ENCODE measurements at places on chromosomes 2 and 18.

DNA sequence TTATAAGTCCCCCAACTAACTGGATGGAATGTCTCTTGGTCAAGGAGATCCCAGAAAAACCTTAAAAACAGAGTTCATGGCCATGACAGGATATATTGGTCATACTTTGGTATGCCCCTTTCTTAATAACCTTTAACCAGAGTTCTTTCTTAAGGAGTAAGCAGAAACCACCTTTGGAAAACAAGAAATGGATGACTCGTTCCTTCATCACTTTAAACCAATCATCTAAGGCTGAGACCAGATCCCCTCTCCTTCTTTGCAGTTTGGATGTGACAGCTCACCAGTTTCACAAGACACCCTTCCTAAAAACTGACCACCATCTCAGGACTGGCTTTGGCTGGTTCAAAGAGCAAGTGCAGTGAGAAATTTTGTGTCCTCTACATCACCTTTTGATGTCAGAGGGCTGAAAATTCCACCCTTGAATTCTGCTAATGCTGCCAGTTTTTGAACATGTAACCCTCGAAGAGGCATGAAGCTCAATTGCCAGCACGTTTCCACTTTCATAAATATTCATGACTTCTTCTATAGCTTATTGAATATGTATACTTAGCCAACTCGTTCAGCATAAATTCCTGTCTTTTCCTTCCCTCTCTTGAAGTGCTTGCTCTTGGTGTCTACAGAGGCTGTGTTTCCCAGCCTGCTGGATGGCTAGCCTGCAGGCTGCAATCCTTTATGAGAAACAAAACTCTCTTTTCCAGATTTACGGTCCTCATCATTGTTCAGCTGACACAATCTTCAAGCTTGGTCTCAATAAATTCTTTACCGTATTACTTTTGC, 1323.5 kb upstream of the TMEFF2 start:
- peak; percentile 86 for DNase-seq

- no peak for DNase-seq
These were observed 187.1 kb upstream of the HAAO start for GRCh38 chr2:42979416-42979869.

DNA sequence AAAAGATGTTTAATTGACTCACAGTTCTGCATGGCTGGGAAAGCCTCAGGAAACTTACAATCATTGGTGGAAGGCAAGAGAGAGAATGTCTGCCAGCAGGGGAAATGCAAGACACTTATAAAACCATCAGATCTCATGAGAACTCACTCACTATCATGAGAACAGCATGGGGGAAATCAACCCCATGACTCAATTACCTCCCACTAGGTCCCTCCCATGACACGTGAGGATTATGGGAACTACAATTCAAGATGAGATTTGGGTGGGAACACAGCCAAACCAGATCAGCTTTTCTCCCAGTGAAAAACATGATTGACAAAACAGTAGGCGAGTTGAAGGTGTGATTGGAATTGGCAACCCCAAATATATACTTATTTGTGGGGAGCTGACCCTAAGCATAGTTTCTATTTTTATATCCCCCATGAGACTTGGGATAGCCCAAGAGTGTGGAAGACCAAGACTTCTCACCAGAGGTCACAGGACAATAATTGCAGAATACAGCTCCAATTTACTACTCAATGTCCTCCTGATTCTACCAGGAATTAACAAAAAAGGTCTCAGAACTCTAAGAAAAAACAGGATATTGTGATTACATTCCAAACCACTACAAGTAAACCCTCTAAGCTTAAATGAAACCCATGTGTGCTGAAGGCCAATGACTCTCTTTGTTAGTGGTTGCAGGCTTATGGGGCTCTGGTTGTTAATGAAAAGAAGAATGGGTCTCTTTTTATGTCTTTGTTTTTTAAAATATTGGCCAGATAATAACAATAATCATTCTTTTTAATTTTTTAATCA, 96.1 kb upstream of the PIK3C3 start:
- no peak for DNase-seq

DNA sequence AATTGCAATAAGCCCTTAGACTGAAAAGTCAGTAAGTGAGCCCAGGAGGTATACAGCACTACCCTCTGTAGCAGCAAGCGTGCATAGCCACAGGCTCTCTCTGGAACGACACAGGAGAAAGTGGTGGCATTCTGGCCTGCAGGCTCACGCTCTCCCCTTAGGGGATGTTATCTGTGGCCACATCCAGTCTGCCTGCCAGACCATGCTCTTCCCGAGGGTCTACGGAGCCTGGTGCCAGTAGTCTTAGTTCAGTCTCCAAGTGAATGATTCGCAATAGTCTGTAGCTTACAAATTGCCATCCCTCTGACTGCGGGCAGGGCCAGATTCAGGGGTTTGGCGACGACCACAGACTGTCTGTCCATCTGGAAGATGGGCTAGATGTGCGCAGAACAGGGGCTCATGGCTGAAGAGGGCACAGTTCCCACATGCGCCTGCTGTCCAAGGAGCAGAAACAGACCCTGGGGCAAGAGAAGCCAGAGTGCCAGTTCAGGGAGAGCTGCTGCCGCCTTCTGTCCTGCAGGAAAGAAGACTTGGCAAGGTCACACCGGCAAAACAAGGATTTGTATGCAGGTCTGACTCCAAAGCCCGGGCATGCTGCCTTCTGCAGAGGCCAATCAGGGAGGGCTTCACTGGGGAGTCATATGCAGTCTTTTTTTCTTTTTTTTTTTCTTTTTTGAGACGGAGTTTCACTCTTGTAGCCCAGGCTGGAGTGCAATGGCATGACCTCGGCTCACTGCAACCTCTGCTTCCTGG, 3.5 kb upstream of the KLF11 start:
- DNase-seq: no peak

DNA sequence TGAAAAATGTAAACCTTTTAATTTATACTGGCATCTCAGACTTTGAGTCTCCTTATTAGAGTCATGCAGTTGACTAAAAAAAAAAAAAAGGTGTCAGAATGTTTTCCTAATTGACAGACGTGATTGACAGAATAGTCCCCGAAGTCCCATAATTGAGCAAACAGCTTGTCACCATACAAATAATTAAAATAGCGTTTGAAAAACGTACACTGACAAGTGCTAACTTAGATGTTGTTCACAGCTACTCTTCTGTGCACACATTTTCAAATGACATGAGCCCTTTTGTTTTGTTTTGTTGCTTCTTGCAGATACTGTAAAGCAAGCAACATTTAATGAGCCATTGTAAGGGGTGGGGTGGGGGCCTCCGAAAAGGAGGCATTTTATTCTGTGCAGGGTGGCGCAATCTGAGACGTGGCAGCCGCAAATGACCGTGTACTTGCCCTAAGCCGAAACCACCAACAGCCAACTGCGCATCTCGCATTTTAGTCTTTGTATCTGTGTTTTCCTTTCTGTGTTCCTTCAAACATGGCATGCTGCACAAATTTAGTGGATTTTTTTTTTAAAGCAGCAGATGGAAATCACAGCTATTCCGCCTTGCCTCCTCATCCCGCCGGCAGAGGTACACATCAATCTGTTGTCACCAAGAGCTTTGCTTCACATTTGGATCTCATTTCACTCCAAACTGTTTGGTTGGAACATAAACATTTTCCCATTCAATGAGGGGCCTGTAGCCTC, 52.4 kb downstream of the LPIN1 start:
- DNase-seq: no peak

GRCh38 chr2:161481619-161482018, 65.5 kb downstream of the TBR1 start:
- DNase-seq: no peak

- DNase-seq: no peak
These were observed 481.0 kb downstream of the TNS1 start for GRCh38 chr2:217521820-217522219.

- no peak for DNase-seq
These were observed 17.1 kb upstream of the ANTXR1 start for GRCh38 chr2:68995916-68996315.

DNA sequence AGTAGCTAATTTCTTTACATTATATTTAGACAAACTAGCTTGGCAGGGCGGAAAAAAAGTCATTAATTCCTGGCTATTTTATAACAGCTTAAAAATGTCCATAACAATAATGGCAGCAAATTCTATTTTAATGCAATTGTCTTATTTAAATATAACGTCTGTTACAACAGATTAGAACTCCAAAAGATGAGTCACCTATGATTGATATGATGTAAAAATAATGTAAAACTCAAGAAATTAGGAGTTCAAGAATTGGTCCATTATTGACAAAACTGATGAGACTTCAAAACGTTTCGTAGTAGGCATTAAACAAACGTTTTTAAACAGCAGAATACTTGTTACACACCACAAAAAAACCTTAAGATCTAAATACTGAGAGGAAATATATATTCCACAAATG, 2.7 kb downstream of the XPO1 start:
- no peak for DNase-seq

GRCh38 chr2:158297606-158298005, 158.9 kb downstream of the CCDC148 start:
- peak; percentile 52 for DNase-seq

- no peak for DNase-seq
These were observed 81.7 kb upstream of the STK17B start for GRCh38 chr2:196253116-196253480.

- no peak for DNase-seq
These were observed 78.3 kb upstream of the MBOAT2 start for GRCh38 chr2:9081750-9082149.

- peak; percentile 69 for DNase-seq
These were observed 29.9 kb upstream of the RUFY4 start for GRCh38 chr2:218039171-218039570.

GRCh38 chr2:170695521-170696410, 19.4 kb upstream of the SP5 start:
- DNase-seq: peak; percentile 13

DNA sequence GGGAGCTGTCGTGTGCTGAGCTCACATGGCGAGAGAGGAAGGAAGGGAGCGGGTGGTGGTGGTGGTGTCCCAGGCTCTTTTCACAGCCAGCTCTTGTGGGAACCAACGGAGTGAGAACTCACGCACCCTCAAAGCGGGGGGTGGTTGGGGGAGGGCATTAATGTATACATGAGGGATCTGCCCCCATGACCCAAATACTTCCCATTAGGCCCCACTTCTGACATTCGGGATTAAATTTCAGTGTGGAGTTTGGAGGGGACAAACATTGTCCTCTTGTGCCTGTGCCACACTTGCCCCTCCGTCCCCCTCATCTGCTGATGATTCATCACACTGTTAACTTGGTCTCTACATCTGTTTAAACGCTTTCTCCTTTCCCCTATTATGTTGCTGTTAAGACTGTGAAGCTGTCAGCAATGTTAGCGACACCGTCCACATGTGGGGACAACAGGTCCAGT, 22.5 kb downstream of the INPP4A start:
- no peak for DNase-seq

DNA sequence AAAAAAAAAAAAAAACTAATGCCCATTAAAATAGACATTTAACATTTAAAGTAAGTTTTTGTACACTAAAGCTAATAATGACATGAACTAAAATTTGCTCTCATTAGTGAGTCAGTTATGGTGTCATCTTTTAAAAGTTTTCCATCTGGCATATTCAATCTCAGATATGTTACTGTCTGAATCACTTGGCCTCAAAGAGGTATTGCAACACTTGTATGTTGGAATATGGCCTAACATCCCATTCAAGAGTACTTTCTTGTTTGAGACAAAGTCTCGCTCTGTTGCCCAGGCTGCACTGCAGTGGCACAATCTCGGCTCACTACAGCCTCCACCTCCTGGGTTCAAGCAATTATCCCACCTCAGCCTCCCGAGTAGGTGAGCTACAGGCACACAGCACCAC, 169.7 kb downstream of the TMEM163 start:
- DNase-seq: peak; percentile 77

- DNase-seq: no peak
These were observed 489.0 kb upstream of the NRP2 start for GRCh38 chr2:205193125-205193835.

DNA sequence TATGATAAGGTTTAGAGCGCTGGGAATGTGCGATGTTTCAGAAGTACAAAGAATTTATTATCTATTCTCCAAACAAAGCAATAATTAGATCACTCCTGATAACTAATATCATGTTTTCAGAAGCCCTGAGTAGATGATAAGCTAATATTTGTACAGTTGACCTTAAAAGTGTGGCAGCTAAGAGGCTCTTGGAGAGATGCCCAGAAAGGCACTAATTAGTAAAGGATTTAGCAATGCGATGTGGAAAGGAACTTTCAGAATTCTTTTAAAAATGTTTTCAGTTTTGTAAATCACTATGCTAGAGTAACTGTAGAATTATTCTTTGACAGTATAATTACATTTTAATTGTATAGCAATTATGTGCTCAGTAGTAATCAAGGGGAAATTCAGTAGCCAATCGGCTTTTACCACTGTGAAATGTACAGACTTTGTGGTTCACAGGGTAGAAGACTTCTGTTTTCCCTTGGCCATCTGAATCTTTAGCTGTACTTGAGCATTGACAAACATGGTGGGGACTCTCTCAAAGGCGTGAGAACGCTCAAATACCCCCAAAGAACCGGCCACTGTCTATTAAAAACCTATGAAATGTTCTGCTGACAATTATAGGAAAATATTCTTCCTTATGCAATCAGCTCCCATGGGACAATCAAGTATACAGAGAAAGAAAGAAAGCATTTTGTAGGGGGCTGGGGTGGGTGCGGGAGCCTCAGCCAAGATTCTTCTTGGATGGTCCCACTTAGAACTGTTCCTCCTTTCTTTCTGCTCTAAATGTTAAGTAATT, 262.8 kb upstream of the AGAP1 start:
- no peak for DNase-seq

GRCh38 chr2:119234021-119235019, 10.7 kb downstream of the STEAP3 start:
- DNase-seq: no peak

- peak; percentile 49 for DNase-seq
These were observed 132.2 kb upstream of the ITGB6 start for GRCh38 chr2:160332318-160332717.

DNA sequence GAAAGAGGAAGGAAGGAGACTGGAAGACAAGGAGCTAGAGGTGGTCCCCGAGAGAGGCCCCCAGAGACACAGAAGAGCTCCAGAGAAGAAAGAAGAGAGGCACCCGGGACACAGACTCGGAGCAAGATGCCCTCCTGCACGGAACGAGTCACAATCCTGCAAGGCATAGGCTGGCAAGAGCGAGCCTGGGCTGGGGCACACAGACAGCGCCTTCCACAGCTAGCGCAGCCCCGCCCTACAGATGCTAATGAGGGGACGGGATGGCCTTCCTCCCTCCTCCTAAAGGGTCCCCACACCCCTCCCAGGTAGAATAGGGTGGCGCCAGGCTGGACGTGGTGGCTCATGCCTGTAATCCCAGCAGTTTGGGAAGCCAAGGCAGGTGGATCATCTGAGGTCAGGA, 19.8 kb upstream of the GPR17 start:
- no peak for DNase-seq

GRCh38 chr2:73018188-73018825, 53.2 kb downstream of the SFXN5 start:
- DNase-seq: peak; percentile 15

GRCh38 chr18:36706134-36706881, 122.5 kb downstream of the TPGS2 start:
- DNase-seq: no peak
